ENCODE measurements at places on chromosomes 3 and 15. TPM values are rescaled to one million over a fixed set of nuclear protein-coding genes. Genes with fewer than 3 reads are reported as not detected.
A peak's percentile ranks its signal among the peaks of the same experiment; 100 is the strongest.

ARNT2 gene
- total RNA-seq = 5.0 TPM

PP2D1 gene
- total RNA-seq = not detected

SLC12A1 gene
- total RNA-seq = not detected

PARP15 gene
- total RNA-seq = 1.6 TPM

CTSH gene
- 74.3 TPM for total RNA-seq

LRRC49 gene
- 33.1 TPM for total RNA-seq

AADAC gene
- total RNA-seq = 2.7 TPM

SLC2A2 gene
- not detected for total RNA-seq

PAQR9 gene
- 9.0 TPM for total RNA-seq

IQCF5 gene
- total RNA-seq = not detected

FBXO40 gene
- total RNA-seq = 146 TPM

P2RY13 gene
- total RNA-seq = 1.0 TPM

CSTA gene
- total RNA-seq = 3.8 TPM

ANP32A gene
- 106 TPM for total RNA-seq

NR1I2 gene
- not detected for total RNA-seq

ADAM10 gene
- 79.8 TPM for total RNA-seq

DNA sequence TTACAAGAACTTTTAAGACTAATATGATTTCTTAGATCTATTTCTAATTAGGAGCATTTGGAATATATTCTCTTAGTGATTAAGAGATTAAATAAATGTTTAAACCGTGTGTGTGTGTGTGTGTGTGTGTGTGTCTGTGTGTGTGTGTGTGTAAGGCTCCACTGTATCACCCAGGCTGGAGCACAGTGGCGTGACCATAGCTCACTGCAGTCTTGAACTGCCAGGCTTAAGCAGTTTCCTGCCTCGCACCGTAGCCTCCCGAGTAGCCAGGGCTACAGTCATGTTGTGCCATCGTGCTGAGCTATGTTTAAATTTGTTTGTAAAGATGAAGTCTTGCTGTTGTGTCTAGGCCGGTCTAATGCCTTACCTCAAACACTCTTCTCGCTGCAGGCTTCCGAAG, 109.4 kb downstream of the KLHL25 start:
- DNase-seq = no peak

GRCh38 chr15:37101980-37102304, 1.6 kb upstream of the MEIS2 start:
- no peak for DNase-seq

GRCh38 chr3:188489639-188490405, 335.9 kb downstream of the LPP start:
- no peak for DNase-seq

DNA sequence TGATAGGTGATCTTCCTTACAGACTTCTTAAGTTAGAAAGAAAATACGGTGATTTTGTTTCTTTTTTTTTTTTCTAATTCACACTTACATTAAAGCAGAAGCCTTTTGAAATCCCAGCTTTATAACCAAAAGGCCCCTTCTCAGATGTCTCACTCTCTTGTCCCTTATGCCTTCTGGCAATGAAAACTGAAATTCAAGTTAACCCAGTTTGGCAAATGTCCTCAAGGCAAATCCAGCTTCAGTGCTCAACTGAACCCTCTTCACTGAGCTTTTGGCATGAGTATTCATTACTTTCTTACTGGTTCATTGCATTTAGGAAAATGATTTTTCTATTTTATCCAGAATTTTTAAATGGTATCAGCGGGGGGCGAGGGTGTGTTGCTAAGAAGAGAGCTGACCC, 17.0 kb downstream of the PLCH1 start:
- DNase-seq = no peak

DNA sequence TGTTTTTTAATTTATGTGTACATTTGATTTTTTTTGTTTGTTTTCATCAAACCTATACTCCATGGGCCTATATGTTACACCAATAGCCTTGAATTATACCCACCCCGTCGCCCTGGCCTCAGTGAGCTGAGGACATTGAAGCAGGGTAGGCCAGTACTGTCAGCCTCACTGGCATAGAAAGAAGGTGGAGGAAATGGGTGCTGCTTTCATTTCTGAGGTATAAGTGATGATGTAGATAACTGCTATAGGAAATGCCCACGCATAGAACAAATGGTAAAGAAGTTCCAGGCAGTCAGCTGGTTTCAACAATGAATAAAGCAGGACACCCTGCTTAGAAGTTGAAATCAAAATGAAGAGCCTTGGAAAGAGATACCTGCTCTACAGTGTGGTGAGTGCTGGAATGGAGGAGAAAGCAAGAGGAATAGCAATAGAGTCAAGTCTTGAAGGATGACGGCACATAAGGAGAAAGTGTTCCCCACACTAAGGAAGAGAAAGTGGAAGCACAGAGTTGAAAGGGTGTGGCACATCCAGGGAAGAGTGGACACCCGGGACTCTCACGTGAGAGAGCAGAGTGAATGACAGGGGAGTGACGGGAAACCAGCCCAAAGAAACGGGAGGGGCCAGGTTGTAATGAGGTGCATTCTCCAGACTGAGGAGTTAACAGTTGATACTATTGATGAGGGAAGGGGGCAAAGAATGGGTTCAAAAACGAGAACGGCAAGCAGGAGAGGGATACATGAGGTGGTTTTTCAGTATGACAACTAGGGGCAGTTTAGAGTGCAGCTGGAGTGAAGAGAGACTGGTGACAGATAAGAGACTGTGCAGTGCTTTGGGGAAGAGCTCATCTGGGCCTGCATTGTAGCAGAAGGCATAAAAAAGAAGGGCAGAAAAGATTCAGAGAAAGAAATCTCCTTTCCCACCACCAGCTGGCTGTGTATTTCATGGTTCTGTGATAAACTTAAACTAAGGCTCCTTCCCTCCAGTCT, 70.5 kb downstream of the KLHL25 start:
- DNase-seq = no peak

DNA sequence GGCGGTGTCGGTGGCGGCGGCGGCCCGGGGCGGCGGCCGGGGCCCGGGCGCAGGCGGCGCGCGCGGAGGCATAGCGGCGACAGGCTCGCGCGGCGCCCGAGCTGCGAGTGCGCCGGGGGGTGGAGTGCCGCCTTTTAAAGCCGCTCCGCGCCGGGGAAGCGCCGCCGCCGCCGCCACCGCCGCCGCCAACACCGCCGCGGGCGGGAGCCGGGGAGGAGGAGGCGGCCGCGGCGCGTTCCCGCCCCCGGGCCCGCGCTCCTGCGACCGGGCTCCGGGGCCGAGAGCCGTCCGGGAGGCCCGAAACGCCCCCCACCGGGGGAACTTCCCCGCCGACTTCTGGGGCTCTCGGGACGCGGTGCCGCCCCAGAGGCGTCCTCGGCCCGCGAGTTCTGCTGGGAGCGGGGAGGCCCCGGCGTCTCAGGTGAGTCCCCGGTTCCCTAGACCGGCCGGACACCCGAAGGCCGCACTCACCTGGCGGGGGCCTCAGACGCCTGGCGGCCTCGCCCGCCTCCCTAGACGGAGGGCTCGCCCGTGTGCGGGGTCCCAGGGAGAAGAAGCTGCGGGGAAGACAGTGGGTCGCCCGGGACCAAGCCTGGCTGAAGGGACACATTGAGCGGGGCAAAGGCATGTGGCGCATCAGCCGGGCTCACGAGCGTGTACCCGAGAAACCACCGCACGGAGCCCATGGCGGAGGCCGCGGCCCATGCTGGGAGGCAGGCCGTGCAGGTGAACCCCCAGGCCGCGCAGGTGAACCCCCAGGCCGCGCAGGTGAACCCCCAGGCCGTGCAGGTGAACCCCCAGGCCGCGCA, at the start of gene PCSK6:
Gene PCSK6 (minus strand): TSS at position 109 of the 809 bp plus-strand sequence. CDS start 37 bp downstream, at position 72.
- DNase-seq = no peak

GRCh38 chr3:194852345-194852744, 166.7 kb downstream of the FAM43A start:
- no peak for DNase-seq

DNA sequence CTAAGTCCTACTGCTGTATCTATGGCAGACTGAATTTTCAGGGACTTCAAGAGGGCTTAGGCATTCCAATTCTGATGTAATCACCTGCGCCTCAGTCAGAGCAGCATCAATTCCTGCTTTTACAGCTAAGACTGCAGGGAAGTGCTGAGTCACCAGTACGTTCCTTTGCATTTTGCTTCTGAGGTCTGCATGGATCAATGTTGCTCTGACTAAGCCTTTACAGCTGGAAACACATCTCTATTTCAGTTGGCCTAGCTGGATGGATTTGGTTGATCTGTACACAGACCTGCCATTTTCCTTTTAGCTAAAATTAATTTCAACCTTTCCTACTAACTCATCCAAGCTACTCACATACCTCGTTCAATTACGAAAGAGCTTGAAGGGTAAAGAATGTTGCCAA, 51.3 kb downstream of the ETV5 start:
- no peak for DNase-seq

- DNase-seq = no peak
These were observed 227.5 kb downstream of the ALCAM start for GRCh38 chr3:105594219-105594618.

- DNase-seq = peak; percentile 71
These were observed 57.3 kb upstream of the PLXNA1 start for GRCh38 chr3:126925411-126926171.

- DNase-seq = no peak
These were observed 33.8 kb downstream of the COL6A5 start for GRCh38 chr3:130379274-130379673.

GRCh38 chr3:140753865-140754754, 76.2 kb downstream of the TRIM42 start:
- DNase-seq = no peak

GRCh38 chr15:101059381-101060341, 140.5 kb downstream of the LRRK1 start:
- DNase-seq = no peak

DNA sequence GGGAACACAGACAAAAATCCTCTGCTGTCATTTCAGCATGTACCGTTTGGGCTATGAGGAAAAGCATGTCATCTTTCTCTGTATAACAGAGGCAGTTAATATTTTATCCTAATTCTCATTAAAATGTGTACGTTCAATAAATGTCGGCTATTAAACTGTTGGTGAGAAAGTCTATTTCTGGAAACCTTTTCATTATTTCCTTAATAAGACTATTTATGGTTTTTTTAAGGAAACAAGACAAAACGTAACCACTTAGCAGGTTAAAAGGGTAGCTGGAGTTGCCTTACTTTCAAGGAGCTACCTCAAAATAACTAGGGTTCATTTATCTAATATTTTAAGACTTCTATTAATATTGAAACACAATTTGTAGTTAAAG, 1.8 kb upstream of the STT3B start:
- DNase-seq = no peak

GRCh38 chr15:78949461-78949860, 4.6 kb upstream of the CTSH start:
- DNase-seq = no peak

GRCh38 chr15:63463036-63463435, 41.4 kb upstream of the USP3 start:
- no peak for DNase-seq

DNA sequence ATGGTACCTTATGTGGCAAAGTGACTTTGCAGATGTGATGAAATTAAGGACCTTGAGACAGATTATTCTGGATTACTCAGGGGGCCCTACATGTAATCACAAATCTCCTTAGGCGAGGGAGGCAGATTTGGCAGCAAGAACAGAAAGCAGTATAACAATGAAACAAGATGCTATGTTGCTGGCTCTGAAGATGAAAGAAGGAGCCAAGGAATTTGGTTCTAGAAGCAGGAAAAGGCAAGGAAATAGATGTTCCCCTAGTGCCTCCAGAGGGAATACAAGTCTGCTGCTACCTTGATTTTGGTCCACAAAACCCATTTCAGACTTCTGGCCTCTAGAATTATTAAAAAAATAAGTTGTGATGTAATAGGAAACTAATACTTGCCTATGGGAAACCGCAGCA, 64.5 kb downstream of the PIK3R4 start:
- no peak for DNase-seq

GRCh38 chr3:459311-459670, 262.7 kb downstream of the CHL1 start:
- DNase-seq = no peak

DNA sequence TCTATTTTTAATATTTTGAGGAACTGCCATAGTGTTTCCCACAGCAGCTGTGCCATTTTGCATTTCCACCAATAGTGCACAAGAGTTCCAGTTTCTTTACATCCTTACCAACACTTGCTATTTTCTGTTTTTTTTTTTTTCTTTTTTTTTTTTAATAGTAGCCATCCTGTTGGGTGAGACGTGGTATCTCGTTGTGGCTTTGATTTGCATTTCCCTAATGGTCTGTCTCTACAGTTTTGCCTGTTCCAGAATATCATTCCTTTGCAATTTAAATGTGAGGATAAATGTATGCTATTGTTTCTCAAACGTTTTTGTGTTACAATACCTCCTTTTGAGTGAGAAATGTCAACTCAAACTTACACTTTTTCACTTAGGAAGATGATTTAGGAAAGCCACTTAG, 22.4 kb downstream of the RCN2 start:
- no peak for DNase-seq

- DNase-seq = no peak
These were observed 233.3 kb downstream of the OPA1 start for GRCh38 chr3:193826159-193826795.

- peak; percentile 54 for DNase-seq
These were observed 121.9 kb upstream of the ARHGEF3 start for GRCh38 chr3:56923526-56924224.

DNA sequence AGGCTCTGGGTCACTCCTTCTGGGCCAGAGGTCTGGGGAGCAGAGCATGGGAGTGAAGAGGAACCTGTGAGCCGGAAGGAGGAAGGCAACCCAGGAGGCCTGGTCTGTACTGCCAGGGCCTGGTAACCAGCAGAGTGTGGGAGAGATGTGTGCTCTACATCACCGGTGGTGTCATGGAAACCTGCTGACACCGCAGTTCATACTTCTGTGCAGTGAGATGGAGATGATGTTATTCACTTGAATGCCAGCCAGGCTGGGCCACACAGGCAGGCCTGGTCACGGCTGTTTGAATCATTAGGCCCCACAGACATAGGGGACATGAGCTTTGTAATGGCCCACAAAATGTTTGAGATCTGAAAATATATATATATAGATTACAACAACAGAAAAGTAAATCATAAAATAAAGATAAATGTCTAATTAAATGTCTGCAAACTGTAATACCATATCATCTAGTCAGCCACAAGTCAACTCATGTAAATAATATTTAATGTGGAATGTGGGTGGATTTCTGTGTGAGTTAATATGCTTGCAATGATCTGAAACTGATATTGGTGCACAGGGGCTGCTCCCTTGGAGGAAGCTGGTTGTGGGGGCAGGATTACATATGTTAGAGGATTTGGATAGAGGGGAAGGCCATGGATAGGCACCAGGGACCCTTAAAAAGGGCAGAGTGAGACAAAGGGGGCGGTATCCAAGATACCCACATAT, 108.5 kb upstream of the PFN2 start:
- DNase-seq = no peak

GRCh38 chr3:59600631-59601030, 550.8 kb upstream of the CFAP20DC start:
- DNase-seq = no peak
